ENCODE measurements at places on chromosomes 16 and 17.

- no peak for DNase-seq
Observed at GRCh38 chr16:51757505-51757904, 606.4 kb upstream of the SALL1 start.

GRCh38 chr17:6556121-6557039 lies at the start of gene PITPNM3:
TSS of gene PITPNM3 (minus strand) at chr17:6556555. CDS start at chr17:6556406, 149 bp downstream.
- no peak for DNase-seq

GRCh38 chr16:50224286-50224685 lies 42.1 kb upstream of the ADCY7 start:
- no peak for DNase-seq

- DNase-seq: no peak
Observed at GRCh38 chr16:69017036-69017783, 88.2 kb upstream of the HAS3 start.

DNA sequence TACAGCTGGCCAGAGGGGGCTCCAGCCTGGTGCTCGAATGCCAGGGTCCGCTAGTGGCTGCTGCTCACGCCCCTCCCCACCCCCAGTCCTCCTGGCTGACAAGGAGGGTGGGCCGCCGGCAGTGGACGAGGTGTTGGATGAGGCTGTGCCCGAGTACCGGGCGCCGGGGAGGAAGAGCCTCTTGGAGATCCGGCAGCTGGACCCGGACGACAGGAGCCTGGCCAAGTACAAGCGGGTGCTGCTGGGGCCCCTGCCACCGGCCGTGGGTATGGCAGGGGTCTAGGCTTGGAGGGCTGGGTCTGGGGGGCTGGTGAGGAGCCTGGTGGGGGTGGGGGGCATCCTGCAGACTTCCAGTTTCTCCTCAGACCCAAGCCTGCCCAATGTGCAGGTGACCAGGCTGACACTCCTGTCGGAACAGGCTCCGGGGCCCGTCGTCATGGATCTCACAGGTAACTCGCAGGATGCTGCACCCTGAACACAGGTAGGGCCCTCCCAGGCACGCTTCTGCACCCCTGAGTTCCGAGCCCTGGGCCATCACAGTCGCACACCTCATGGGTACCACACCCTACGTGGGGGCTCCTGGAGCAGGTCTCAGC lies 1.2 kb upstream of the PDIA2 start:
- DNase-seq: no peak

DNA sequence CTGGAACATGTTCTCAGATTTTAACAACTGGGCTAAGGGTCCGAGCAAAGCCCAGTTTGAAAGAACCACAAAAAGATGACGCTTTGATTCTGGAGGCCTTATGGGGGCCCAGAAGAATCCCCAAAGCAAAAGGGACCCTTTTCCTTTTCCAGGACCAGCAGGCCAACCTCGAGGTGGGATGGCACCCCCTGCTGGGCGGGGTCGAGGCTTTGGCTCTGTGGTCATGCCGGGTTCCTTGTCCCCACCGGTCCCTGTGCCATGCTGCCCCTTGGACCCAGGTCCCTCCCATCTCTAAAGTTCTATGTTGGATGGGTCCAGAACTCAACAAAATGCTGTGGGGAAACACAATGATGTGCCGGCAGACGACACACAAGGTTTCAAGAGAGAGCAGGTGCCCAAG lies 30.9 kb downstream of the TMEM204 start:
- no peak for DNase-seq

DNA sequence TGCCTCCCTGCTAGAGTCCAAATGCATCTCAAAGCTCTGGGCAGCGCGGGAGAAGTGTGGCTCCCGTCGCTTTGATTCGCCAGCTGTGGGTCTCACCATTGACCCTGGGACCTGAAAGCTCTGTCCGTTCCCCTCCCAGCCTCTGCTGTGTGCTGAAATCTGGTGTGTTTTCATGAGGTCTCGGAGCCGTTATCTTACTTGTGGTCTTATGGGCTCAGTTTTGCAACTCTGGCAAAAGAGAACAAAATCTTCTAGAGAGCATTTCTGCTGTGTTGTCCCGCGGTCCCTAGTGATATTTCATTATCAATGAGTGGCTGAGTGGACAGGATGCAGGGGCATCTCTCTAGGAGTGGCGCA lies 13.3 kb downstream of the CRISPLD2 start:
- DNase-seq: no peak

GRCh38 chr17:68387435-68388218 lies 69.7 kb downstream of the WIPI1 start:
- DNase-seq: no peak

GRCh38 chr17:71113347-71113746 lies 944.0 kb downstream of the KCNJ2 start:
- DNase-seq: no peak

DNA sequence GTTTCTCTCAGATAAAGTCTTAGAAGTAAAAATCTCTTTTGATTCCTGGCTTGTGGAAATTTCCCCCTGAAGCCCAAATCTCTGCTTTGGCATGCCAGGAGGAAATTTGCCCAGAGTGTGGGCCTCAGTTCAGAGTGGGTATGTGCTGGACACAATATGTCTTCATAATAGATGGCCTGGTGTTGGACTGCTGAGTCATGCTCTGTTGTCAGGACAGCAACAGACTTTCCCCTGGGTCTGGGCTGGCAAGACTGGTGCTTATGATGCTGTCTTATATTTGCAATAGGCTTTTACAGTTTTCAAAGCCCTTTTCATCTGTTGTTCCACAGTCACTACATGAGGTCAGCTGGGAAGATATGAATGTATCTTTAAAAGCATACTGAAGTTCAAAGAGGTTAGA lies 57.0 kb downstream of the SHISA9 start:
- DNase-seq: no peak

- DNase-seq: no peak
Observed at GRCh38 chr17:73155410-73156165, 9.2 kb upstream of the SSTR2 start.

DNA sequence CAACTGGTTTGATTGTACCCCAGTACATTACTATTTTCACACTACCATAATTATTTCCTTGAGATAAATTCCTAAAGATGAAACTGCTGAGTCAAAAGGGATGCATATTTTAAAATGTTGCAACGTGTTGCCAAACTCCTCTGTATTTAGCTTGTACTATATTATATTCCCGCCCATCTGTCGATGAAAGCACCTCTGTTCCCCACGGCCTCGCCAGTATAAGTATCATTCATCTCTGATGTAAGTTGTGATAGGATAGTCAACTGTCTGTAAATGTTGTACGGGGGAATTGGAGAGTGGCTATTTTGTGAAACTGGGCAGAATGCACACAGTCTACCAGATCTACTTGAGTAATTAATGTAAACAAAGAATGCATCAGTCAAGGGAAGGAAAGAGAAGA lies 47.7 kb upstream of the TNRC6A start:
- no peak for DNase-seq

DNA sequence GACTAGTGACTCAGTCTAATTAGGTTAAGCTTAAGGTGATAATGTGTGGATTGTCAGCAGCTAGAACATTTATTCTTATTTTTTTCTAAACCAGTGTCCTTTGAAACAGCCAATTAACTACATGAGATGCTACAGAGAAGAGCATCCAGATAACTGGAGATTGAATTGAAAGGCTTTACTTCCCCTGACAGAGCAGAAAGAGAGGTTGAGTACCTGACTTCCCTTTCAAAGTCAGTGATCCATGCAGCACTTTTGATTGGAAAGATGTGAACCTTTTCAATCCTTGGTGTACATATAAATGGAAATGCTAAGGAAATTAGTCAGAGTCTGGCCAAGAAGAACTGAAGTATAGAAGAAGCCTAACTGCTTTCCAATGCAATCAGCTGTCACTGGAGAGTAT lies 653.8 kb downstream of the CDH8 start:
- DNase-seq: no peak

DNA sequence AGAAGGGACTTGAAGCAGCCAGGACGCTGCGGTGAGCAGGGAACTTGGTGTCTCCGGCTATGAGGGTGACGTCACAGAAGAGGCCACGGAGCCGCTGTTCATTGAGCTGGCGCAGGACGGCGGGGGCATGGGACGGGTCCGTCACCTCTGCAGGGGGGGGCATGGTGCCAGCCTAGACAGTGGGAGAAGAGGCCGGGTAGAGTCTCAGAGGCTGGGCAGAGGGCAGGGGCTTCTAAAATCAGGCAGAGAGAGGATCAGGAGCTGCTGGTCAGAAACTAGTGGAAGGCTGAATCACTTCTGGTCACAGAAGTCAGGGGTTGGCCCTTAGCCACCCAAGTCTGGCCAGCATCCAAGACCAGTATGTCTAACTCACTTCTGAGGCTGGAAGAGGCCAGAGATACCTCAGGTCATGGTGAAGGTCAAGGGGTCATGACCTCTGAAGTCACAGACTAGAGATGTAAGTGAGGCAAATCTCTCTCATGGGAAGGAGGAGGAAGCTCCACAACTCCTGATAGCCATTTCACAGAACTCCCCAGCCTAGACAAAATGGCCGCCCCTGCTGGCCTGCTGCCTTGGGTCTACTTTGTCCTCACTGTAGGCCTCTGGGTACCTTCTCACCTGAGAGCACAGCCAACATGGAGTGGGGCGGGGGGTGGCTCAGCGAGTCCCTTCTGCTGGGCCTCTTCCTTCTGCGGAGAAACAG lies 12.6 kb downstream of the ZBTB4 start:
- no peak for DNase-seq

GRCh38 chr17:82266142-82266541 lies 7.4 kb downstream of the CSNK1D start:
- DNase-seq: no peak

GRCh38 chr17:3603119-3603869 lies 5.9 kb downstream of the TRPV1 start:
- no peak for DNase-seq

- DNase-seq: no peak
Observed at GRCh38 chr17:520447-521182, 168.0 kb upstream of the RPH3AL start.

DNA sequence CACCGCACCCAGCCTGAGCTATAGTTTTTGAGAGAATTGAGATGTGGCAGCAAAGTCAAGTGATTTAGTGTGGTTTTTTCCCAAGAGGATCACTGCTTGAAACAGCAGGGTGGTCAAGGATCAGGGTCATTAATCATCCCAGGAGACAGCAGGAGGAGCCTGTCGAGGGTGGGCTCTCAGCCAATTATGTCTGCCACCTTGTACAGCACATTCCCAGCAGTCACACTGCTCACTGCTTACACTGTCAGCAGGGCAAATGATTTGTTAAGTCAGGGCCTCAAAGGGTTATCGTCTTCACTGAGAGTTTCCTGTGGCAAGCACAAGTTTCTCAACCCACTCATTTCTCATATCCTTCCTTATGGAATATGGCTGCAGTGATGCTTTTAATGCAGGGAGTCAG lies 13.2 kb downstream of the B3GNT9 start:
- no peak for DNase-seq

- no peak for DNase-seq
Observed at GRCh38 chr17:12070561-12070960, 49.9 kb downstream of the MAP2K4 start.

GRCh38 chr17:21686165-21687015 lies 5.9 kb upstream of the KCNJ18 start:
- no peak for DNase-seq

DNA sequence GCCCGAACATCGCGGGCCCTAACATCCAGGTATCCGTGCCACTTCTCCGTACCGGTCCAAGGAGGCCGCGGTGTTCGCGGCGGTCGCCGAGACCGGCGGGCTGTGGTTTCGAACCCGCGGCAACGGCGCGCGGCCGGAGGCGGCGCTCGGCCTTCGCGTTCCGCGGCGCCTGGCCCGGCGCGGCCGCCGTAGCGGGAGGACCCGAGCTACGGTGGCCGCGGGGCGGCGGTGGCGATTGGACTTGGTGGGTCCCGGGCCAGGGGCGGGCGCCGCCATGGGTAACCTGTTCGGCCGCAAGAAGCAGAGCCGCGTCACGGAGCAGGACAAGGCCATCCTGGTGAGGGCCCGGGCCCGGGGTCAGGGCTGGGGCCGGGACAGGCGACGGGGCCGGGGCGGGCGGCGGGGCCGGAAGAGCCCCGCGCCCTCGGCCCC lies at the start of gene CHMP6:
TSS of gene CHMP6 (plus strand) at position 197 of the 432 bp plus-strand sequence. CDS start at position 275, 78 bp downstream.
- peak; percentile 61 for DNase-seq

GRCh38 chr16:22217890-22218730 lies 12.0 kb downstream of the EEF2K start:
- DNase-seq: no peak

DNA sequence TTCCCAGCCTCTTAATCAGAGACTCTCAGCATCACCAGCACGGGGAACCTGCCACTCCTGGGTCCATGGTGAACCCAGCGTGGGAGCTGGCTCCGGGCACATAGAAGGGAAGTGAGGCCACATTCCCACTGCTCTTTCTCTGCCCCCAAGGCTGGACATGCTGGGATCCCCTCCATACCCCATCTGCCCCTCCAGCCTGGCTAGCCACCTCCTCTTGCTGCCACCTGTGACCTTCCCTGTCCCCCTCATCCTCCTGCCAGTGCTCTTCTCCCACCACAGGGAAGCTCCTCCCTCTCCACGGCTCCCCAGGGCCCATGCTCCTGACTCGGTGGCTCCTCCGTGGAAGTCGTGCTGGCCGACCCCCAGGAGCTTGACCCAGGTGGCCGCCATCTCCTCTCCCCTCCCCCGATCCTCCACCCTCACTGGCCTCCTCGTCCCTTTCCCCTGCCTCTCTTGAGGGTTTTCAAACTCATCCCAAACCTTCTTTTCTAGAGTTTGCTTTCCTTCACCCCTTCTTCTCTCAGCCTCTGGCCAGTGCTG lies 139.1 kb upstream of the CHMP6 start:
- no peak for DNase-seq

DNA sequence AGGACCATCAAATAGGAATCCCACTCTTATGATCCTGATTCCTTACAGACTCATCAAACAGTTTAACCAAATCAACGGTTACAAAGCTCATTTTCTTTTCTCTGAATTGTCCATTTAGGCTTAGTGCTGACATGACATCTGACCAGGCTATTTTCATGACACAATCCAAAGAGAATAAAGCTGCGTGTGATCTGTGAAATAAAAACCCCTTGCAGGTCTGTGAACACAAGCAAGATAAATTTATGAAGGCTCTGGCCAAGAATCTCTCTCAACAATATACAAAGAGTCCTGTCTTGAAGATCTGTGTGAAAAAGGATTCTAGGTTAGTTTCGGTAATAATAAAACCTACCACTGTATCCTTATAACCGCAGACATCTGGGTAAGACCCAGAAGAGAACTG lies 22.0 kb downstream of the COG1 start:
- no peak for DNase-seq

DNA sequence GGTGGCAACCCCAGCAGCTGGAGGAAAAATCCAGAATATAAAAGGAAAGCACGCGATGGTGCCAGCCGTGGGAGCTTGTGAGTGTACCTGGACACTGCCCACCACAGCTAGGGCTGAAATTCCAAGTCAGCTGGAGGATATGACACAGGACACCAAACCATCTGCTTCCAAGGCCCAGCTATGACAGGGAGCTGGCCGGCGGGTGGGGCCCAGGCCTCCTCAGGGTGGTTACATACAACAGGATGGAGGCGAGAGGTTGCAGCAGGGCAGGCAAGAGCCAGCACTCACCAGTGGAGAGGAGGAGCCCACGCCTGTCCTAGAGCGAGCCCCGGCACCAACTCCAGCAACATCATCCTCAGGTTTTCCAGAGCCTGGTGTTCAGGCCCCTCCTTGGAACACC lies 163.2 kb upstream of the RPL38 start:
- DNase-seq: no peak

Data from activated T-cell treated with anti-CD3 and anti-CD28 coated beads for 1 hour (primary cell).